Parietal lobe (tissue), 2 donors: ENCODE measurements at places on chromosomes 3 and 15. TPM values are rescaled to one million over a fixed set of nuclear protein-coding genes. Genes with fewer than 3 reads are reported as not detected.

The KLF15 gene
- total RNA-seq, result 3.1 TPM

The SKIC8 gene
- 79.5 TPM for total RNA-seq

The BCHE gene
- 14.1 TPM for total RNA-seq

The GUCA1C gene
- total RNA-seq, result not detected

The AGBL1 gene
- 2.5 TPM for total RNA-seq

The SLC15A2 gene
- total RNA-seq, result 9.4 TPM

The CIDEC gene
- not detected for total RNA-seq

The LIPH gene
- total RNA-seq, result not detected

The SPINK8 gene
- not detected for total RNA-seq

The PXK gene
- total RNA-seq, result 53.8 TPM

The GOLGA8F gene
- total RNA-seq, result not detected

The CHDH gene
- 1.3 TPM for total RNA-seq

The FBXL22 gene
- 0.31 TPM for total RNA-seq

The TMEM212 gene
- not detected for total RNA-seq
